CD4-positive, alpha-beta memory T cell (primary cell): ENCODE measurements at places on chromosomes 3 and 15.

DNA sequence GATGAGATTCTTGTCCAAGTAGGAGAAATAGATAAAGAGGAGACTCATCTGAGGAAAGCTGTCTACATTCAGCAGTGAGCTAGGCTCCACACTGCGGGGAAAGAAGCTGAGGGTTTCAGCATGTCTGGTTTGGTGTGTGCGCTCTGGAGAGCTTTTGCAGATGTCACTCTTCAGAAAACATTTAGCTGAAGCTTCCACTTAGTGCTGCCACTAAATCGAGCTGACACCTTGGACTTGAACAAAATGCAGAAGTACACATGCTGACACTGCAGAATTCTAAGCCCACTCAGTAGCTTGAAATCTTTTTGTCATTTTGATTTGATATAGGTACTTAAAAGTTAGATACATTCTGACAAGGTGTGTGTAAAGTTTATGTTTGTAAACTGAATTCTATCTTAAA lies 32.3 kb upstream of the CRTC3 start:
- DNase-seq = no peak

- DNase-seq = peak; percentile 67
These were observed 135.1 kb upstream of the RASGRP1 start for GRCh38 chr15:38699633-38700230.

DNA sequence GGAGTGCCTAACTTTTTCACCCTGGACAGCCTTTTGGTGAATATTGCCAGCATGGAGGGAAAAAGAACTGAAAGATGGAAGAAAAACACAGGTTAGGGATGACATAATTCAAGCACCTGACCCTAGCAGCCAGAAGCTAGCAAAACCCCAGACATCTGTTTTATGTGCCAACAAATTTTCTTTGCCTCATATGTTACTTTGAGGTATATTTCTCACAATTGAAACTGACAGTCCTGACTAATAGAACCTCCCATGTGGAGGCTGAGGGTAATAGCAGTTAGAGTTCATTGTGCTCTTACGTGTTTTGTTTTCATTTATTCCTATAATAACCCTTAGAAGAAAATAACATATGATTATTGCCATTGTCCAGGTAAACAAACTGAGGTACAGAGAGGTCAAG lies 71.5 kb upstream of the SLC25A26 start:
- no peak for DNase-seq

DNA sequence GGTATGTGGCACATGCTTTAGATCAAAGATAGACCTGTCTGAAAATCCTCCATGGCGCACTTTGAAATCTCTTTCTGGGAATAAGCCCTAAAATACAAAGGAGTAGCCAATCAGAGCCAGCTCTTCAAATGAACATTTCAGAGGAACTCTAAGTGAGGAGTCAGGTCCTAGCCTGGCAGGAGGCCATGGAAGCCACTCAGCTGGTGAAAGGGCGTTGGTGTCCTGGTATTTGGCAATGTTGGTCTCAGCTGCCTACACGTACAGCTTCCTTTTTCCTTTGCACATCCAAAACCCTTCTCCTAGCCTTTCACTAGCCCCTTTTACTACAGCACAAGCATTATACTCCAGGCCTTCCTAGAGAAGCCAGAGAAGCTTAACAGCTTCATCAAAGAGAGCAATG lies 5.5 kb downstream of the WDR73 start:
- DNase-seq = no peak

- DNase-seq = no peak
These were observed 449 bp downstream of the ROBO1 start for GRCh38 chr3:79767194-79767904.

DNA sequence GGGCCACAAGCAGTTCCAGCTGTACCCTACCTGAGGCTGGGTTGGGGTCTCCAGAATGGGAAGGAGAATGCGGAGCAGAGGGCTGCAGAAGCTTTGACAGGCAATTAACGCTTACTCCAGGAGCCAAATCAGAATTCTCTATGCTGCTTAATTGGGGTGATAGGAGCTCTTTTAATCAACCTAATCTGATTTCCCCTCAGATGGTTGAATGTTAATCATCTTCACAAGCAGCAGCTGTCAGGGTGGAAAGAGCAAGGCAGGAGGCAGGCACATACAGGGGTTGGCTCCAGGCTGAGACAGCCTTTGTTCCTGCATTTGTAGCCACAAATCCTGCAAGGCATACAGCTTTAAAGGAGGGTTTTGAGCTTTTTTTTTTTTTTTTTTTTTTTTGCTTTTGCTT lies 2.6 kb downstream of the CILP start:
- no peak for DNase-seq

DNA sequence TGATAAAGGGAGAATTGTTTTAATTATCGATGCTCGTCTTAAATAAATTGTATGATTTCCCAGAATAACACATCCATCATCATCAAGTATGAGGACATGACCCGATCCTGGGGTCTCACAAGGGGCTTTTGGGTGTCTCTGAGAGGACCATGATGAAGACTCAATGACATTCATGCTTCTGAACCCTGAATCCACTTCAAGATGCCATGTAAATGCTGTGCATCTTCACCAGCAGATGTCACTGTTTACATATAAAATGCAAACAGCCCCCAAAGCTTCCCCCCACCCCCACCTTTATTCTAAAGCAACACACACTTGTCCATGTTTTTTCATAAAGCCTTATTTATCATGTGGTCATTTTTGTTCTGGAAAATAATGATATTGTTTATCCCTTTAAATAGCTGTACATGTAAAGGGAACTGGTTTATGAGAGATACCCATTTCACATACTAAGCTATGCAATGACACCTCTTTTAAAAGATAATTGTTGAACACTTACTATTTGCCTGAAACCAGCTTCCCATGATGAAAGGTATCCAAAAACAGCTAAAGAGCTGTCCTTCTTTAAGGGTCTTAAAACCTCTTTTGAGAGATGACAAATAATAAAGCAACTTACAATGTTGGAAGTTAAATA lies 69.7 kb upstream of the UBE3A start:
- DNase-seq = no peak

- DNase-seq = no peak
These were observed 89.6 kb downstream of the TM4SF4 start for GRCh38 chr3:149564079-149564478.

GRCh38 chr3:194738254-194739093 lies 52.8 kb downstream of the FAM43A start:
- no peak for DNase-seq

DNA sequence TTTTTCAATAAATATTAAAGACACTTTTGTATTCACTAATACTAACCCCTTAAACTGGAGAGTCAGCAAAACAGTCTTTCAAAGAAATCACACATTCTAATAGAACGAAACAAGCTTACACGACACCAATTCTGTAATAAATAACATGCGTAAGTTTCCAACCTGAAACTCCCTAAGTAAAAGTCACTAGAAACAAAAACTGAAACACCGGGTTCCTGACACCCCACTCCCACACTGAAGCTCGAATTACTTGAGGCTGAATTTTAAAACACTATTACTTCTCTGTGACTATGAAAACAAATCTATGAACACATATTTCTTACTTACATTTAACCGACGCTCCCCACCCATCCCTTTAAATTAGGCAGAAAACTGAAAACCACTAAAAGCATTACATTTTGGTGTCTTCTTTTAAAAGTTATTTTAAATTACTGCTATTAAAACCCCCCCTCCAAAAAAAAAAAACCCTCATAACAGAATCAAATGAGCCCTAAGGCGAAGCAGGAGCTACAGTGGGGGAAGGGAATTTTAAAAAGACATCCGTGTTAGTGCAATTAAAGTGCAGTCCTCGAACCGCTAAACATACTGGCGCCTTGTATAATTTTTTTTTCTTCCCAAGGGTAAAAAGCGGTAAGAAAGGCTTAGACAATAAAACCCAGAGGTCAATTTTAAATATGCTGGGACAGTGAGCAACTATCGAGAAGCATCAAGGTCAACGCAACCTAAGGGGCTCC lies 878 bp downstream of the SPPL2A start:
- no peak for DNase-seq

- DNase-seq = no peak
These were observed 301.9 kb upstream of the AGTR1 start for GRCh38 chr3:148395821-148396220.

DNA sequence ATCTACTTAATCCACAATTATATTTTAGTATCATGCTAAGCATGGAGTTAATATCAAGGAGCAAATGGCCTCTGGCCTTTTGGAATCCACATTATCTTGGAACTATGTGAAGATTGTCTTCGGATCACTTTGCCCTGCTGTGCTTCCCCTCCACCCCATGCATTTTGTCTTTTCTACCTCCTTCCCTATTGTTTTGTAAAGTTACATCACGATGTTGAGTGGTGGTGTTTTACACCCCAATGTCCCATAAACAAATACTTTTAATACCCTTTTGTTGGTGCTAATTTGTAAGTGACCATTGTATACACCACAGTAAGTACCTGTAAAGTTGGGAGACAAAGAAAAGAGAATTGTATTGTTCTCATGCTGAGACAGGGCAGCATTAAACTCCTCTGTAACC lies 258.4 kb upstream of the ZNF717 start:
- DNase-seq = no peak

- no peak for DNase-seq
These were observed 727.8 kb downstream of the GBE1 start for GRCh38 chr3:81033684-81034083.

DNA sequence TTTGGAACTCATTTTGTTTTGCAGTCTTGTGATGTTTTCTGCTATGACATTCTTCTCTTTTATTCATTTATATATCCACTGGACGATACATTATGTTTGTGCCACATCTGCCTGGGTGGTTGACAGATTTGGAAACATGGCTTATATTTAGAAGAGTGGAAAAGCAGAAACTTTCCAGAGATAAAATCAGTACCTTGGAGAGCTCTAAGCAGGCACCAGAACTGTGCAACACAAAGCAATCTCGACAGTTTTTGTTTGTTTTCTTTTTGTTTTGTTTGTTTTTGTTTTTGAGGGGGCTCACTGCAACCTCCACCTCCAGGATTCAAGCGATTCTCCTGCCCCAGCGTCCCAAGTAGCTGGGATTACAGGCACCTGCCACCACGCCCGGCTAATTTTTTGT lies 45.5 kb downstream of the SYN2 start:
- DNase-seq = no peak

GRCh38 chr3:151290673-151291072 lies 12.3 kb upstream of the P2RY14 start:
- DNase-seq = no peak

GRCh38 chr3:131304890-131305289 lies 76.7 kb upstream of the NUDT16 start:
- DNase-seq = no peak

DNA sequence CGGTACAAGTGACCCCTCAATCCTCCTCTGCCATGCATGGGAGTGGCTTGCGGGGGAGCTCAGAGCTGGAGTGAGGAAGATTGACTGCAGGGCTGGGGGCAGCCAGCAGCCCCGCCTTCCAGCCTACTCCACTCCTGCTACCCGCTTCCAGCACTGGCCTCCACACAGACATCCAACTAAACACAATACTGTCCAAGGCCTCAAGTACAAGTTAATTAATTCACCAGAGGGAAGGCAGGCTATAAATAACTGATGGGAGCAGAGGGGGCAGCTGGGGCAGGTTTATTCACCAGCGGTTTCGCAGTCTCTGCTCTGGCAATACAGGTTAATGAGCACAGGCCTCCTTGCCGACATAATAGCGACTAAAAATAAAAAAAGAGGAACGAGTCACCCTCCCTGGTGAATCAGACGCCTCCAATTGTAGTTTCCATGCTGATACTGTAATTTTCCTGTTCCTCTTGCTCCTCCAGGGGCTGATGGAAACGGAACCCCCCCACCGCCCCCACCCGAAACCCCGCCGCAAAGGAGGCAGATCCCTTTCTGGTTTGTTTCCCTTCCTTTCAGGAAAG lies 166.4 kb upstream of the TLE3 start:
- no peak for DNase-seq

DNA sequence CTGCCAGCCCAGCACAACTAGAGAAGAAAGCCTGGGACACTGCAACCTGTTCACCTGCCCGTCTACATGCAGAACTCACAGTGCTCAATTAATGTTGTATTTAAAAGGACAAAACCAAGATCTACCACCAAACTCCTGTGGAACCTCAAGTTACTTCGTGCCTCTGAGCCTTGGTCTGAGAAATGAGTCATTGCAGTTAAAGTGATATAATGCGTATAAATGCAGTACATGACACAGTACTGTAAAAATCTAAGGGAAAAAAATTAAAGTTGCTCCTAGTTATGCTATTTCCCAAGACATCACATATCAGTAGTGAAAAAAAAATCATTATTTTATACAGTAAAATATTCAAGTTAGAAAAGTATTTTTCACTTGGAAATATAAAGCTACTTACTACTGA lies 138.9 kb downstream of the ZIC4 start:
- no peak for DNase-seq

DNA sequence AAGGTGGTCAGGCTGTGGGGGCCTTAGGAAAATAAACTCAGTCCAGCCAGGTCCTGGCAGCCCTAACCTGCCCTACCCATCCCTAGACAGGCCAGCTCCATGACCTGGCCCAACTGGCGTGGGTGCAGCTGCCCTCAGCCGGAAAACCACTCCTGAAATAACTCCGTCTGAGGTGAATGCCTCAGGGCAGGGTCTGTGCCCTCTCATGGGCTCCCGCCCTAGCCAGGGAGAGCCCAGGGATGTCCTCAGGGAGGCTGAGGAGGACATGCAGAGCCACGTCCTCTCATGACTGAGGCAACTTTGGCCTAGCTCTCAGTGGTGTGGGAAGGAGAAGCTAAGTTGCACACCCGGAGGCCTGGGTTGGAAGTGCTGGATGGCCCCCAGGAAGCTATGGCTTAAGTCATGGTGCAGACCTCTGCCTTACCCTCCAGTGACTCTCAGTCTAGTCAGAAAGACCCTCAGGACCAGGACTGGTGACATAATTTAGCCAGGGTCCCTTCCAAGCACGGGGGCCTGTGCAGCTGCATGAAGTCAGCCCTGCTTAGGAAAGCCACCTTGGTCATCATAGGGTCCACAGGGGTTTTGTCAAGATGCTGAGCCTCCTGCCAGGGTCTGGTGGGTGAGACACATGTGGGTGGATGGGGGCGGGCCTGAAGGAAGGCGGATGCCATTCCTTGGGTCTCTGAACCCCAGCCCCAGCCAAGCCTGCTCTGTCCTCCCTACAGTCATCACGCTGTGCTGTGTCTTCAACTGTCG lies 7.4 kb downstream of the TMIE start:
- no peak for DNase-seq

GRCh38 chr3:59549962-59550361 lies 500.1 kb upstream of the CFAP20DC start:
- no peak for DNase-seq

DNA sequence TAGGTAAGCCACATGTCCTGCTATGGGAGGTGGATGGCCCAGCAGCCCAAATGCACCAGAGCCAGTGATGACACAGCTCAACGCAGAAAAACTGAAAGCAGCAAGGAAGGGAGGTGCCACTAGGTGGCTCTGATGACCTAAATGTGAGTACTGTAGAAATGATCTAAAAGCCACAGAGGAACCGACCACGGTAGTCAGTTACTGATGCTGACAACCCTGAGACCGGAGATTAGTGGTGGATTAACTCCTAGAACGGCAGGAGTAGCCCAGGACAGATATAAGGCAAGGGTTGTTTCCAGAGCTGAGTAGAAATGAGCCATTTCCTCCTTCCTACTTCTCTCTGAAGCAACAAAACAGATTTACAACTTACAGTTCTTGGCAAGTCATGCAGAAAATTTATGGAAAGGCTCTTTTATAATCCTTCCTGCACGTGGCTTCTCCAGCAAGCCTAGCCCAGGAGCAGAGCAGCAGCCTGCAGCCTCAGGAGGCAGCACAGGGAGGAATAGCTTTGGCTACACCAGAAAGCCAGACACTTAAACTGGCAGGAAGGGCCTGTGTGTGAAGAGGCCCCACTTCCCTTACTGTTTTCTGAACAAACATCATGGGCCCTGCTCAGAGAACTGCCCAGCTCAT lies 13.1 kb downstream of the FBXL22 start:
- DNase-seq = peak; percentile 80
